ENCODE measurements at places on chromosomes 11 and 22.

GRCh38 chr11:95545116-95545875 lies 244.3 kb downstream of the FAM76B start:
- DNase-seq: no peak

DNA sequence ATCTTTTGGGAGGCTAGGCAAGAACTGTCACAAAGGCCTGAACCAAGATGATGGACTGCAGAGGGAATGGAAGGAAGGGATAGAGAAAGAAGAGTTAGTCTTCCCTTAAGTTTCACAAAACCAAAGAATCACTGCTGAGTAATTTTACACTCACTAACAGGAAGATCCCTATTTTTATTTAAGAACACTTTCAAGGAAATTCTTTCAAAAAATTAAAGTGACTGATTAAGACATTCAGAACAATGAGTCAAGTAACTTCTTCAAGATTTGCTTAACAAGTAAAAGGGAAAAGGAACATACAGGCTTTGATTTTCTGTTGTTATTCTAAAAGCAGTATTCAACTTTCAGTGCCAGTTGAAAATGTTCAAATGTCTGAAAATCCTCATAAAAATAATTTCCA lies 3.1 kb downstream of the PITPNB start:
- DNase-seq: no peak

DNA sequence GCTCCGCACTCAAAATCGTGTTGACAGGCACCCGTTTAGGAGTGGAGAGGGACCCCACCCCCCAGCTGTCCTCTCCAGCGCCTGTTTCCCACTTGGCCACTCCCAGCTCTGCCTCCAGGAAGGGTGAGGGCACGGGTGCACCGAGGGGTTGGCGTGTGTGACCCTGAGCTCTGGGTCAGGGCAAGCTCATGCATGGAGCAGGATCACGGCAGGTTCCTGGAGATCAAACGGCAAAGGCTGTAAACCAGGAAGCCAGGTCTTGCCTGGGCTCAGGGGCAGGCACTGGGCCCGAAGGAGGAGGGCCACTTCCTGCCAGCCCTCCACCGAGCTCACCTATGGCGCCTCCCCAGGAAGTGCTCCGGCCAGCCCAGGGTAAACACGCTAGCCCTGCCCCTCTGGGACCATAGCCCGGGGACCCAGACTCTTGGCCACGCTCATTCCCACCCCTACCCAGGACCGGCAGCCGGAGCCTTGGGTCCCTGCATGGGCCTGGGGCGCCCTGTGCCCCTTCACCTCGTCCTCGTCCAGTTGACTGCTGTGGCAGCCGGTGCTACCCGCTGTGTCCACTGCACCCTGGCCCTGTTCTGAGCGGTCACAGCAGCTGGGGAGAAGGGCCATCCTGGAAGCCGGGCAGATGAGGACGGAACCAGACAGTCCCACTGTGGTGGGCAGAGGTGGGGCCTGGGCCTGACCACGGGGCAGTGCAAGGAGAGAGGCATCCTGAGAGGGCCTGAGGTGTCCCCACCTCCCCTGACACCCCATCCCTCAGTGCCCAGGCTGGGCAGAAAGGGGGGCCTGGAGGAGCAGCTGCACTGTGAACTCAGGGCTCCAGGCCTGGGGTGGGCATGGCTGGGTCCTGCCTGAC lies 1.0 kb upstream of the EPS8L2 start:
- DNase-seq: no peak

DNA sequence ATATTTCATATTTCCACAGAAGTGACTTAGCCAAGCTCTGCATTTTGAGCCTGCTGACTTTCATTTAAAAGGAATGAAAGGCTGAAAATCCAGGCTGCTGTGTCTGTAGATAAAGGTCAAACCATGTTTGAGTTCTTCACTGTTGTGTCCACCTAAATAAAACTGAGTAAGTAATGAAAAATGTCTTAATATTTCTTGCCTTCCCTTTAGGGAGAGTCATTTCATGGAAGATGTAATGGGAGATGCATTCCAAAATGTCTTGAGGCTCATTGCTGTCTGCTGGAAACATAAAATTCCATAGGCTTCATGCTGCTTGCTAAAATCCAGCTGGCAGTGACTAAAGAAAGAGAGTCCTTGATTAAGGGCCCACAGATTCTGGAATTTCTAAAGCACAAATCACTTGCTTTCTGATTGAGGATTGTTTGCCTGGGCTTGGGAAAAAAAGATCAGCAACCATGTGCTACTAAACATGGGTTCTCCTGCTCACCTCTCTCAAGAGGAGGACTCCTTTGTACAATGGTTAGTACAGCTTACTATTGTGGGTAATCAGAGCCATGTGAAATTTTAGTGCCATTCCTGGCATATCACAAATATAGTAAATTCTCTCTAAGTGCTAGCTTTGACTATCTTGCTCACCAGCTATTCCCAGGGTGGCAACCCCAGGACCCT lies 56.9 kb downstream of the PANX1 start:
- no peak for DNase-seq

- DNase-seq: no peak
Observed at GRCh38 chr11:121870206-121871045, 245.6 kb downstream of the BLID start.

DNA sequence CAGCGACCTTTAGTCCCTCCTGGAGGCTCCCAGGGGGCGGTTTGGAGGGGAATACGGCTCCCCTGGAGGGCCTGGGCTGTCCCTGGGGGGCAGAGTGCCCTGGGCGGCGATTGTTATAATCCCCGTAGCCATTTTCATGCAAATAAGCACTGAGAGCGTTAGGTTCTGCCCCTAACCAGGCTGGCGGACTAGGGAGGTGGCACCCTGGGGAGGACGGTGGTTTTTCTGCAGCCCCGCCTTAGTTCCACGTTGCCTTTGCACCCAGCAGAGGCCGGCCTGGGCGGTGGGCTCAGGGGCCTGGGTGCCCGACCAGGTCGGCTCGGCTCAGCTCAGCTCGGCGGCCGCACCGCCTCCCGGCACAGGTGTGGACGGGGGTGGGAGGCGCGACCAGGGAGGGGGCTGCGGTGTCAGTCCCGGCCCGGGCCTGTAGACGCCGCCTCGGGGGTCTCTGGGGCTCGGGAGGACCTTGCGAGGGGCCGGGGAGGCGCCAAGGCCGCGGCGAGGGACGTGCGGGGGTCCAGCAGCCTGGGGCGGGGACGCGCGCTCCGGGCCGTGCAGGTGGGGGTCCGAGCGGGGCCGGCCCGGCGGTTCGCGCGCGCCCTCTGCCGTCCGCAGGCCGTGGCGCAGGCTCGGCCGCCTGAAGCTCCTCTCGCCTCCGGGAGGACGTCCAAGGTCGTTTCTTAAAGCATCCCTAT lies 2.3 kb upstream of the DUSP8 start:
- DNase-seq: peak; percentile 76

DNA sequence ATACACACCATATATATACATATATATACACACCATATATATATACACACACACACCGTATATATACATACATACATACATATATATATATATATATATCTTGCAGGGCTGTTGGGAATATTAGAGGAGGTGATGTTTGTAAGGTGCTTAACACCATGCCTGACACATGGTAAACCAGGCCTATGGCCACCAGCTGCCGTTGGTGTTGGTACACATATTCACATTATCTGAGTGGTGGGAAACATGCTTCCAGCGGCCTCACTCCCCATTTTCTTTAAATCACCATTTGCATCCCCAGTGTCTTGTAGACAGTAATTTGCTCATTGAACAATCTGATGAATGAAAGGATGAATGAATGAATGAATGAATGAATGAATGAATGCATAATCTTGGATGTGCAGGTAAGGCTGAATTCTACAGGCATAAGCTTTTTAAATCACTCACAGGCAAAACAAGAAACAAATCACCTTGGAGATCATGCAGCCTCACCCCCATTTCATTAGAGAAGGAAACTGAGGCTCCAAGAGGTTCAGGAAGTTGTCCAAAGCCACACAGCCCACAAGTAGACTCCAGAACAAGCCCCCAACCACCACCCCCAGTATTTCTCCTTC lies 527.8 kb downstream of the MIAT start:
- DNase-seq: no peak

DNA sequence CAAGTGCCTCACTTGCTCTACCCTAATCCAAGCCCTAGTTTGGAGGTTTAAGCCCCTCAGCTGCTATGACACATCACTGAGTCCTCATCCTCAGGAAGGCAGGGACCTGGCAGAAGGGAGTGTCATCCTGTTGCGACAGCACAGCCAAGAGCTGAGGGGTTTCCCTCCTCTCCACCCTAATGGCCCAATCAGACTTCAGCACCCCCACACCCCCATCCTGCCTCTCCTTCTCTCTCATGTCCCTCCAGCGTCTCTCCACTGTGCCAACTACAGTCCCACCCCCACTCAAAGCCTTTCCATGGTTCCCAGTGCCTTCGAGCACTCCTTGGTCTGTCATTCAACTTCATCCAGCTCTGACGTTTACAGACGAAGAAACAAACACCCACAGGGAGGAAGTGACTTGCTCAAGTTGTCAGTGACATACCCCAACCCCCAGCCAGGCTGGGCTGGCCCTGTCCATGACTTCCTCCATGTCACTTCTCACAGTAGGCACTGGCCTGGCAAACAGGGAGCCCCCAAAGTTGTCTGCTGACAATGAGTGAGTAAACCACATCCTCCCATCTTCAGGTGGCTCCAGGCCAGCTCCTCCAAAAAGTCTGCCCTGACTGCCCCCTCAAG lies 15.6 kb downstream of the ARAP1 start:
- peak; percentile 70 for DNase-seq

DNA sequence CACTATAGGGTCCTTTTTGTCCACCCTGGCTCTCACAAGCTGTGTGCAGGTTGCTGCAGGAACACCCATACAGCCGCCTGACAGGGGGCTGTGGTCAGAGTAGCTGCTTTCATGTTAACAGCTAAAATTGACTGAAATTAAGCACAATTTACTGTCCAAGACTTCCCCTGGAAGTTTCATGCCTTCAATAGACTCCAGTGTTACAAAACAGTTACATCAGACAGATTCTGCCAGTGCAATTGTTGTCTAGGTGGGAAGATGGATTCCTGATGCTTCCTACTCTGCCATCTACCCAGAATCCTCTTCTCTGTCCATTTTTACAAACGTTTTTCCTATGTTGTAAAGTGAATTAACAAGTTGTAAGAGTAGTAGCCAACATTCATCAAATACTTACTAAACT lies 5.3 kb upstream of the TSKU start:
- no peak for DNase-seq

- DNase-seq: peak; percentile 85
Observed at GRCh38 chr11:82901165-82901921, at the start of gene DDIAS. TSS of gene DDIAS (plus strand) at chr11:82901736. CDS start at chr11:82914739, 13,003 bp downstream.

DNA sequence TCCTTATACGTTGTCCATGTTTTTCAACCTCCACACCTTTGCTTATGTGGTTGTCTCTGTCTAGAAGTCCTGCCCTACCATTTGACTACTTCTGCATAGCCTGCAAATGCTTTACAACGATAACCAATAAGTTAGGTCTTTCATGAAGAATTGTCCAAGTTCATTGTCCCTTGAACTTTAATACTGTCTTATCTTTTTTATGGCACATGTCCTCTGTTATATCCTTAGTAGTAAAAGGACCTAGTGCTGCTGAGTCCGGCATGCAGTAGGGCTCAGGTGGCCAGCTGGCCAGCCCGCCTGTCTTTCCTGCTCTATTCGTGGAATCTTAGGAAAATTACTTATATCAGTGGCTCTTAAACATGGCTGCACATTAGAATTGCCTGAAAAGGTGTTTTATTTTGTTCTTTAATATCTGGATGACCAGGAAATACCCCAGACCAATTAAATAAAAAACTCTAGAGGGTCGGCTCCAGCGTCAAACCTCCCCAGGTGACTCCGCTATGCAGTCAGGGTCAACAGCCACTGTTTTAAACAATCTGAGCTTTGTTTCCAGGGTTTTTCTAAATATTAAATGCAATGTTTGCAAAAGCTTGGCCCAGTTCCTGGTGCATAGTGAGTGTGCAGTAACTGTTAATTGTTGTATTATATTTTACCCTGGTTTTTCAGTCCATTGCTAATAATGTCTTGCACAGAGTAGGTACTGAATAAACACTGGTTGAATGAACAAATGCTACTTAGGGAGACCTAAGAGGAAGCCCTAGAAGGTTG lies 64.6 kb upstream of the SESN3 start:
- DNase-seq: no peak

DNA sequence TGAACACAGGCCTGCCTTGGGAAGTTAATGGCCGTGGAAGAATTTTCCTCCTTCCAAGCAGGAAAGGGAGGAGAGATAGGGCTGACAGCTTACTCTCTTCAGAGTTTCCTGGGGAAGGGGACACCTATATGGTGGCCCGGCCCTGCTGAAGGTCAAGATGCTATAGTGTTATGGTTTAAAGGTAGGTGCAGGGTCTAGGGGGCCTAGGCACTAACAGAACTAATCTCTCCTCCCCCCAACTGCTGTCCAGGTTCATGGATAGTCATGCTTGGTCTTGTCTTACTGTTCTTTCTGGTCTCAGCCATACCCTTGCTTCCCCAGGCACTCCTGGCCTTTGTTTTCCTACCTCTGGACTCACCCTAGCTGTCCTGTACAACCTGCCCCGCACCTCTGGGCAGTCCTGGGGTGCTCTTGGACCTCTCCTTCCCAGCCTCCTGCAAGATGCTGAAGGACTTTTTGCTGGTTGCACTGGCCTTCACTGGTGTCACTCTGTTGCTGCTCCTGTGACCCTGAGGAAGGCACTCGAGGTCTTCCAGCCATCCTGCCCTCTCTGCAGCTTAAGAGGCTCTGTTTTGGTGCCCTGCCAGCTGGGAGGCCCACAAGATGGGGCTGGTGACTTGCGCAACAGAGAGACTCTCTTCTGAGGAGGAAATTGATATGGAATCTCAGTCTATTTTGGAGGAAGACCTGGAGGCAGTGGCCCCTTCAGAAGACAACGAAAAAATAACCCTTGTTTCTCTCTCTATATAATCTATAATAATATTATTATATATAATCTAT lies 17.9 kb downstream of the SEC14L3 start:
- DNase-seq: no peak

DNA sequence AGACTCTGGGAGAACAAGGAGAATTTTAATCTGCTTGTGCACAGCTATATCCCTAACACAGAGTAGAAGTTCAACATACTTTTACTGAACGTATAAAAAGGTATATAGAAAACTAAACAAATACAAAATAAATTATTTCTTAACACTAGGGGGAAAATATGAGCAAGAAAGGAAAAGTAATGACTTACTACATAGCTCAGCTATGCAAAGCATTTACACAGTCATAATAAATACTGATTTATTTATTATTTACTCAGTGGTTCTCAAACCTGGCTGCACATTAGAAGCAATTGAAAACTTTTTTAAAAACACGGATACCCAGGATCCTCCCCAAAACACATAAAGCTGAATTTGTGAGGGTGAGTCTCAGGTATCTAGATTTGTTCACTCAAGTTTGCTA lies 182.5 kb downstream of the TTC28 start:
- DNase-seq: no peak

DNA sequence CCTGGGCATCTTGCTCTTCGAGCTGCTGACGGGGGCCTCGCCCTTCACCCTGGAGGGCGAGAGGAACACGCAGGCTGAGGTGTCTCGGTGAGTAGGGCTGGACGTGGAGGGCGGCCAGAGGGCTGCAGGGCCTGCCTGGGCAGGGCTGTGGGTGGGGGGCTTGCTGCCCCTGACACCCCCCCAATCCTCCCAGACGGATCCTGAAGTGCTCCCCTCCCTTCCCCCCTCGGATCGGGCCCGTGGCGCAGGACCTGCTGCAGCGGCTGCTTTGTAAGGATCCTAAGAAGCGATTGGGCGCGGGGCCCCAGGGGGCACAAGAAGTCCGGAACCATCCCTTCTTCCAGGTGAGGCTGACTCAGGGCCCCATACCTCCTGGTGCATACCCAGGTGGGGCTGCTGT lies 2.7 kb downstream of the RPS6KA4 start:
- DNase-seq: no peak

- DNase-seq: no peak
Observed at GRCh38 chr11:13777341-13777985, 109.0 kb downstream of the FAR1 start.
